ENCODE measurements at places on chromosomes 6 and 20.

DNA sequence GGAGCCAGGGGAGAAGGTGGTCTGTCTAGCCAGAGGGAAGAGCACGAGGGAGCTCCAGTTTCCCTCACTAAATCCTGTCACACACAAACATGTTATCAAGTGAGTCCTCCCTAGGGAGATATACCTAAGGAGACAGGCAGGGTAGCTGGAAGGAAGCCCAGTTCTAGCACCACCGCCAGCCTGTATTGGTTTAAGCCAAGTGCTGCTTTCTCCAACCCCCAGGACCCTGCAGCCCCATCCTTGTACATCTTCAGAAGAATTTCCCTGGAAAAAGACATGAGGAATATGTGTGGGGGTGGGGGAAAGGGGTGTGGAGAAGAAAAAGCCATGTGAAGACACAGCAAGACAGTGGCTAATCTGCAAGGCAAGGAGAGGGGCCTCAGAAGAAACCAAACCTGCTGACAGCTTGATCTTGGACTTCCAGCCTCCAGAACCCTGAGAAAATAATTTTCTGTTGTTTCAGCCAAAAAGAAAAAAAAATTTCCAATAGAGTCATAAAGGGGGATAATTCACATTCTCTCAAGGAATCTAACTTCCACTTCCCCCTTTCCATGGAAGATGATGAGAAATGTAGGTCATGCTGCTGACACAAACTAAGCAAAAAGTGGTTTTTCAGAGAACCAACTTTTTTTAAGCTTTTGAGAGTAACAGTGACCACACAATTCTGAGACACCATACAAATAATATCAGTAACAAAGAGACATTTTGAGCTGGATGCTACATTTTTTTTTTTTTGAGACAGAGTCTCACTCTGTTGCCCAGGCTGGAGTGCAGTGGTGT is 103.2 kb upstream of the PRDM1 start:
- no peak for DNase-seq

- no peak for DNase-seq
Measured at GRCh38 chr6:137240168-137240567, 21.0 kb upstream of the IFNGR1 start.

DNA sequence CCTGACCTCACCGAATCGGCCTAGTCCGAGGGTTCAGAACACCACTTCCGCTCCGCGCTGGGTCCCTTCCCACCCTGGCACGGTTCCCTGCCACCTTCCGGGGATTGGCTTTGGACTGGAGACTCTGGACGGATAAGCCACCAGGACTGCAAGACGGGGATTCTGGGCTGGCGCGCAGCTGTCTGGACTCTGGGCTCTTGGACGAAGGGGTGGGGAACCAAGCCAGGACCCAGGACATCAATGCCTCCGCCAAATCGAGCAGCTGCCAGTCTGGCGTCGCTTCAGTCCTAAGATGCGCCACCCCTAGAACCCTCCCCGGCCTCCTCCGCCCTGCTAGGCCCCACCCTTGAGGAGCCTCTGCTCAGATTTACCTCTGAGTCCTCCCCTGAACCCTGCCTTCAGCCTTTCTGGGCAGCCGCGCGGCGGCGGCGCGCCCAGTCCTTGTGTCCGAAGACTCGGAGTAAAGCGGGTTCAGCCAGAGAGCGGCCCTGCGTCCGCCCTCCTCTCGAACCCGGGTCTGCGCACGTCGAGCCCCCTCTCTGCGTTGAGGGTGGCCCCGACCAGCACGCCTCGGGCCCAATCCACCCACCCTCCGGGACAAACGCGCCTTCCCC is 1.2 kb downstream of the KCNK17 start:
- DNase-seq: no peak

GRCh38 chr20:57211908-57212533 is 54.4 kb downstream of the BMP7 start:
- DNase-seq: no peak

GRCh38 chr6:160810238-160810637 is 108.2 kb downstream of the PLG start:
- no peak for DNase-seq

DNA sequence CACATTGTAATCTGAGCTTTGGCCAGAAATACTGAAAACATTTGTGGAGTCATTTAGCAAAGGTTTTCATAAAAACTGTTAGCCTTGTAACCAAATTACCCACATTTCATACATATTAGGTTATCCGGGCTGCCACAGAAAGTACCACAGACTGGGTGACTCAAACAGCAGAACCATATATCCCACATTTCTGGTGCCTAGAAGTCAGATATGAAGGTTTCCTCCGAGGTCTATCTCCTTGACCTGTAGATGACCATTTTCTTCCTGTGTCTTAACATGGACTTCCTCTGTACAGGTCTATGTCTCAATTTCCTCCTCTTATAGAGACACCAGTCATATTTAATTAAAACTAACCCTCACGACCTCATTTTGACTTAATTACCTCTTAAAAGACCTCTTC is 49.5 kb upstream of the SMIM28 start:
- DNase-seq: no peak

- DNase-seq: no peak
Measured at GRCh38 chr20:43921227-43921780, 6.7 kb downstream of the TOX2 start.

DNA sequence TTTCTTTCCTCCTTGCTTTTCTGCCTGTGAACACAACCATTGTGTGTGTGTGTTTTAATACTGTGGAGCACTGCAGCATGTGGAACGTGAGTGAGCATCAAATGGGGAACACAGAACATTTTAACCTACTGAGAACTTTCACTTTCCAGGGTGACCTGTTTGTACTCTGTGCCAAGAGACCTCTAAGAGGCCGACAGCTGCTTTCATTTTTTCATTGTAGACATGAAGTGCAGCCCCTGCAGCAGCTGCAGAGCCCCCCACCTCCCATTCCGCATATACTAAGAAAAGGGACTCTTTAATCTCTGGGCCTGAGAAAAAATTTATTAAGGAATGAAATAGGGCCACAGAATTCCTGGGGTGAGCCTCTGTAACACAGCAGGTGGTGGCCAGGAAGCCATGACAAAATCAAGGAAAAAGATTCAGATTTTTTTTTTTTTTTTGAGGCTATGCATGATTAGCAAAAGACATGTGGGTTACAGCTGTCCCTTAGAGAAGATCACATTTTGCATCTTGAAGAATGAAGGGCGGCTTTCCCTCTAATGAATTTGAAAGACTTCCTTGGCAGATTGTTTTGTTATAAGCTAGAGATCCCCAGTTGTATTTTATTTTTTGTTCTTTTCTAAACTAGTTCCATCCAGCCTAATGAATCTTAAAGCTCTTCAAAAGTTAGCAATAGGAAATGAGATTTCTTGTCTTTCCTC is 503.4 kb downstream of the CD109 start:
- DNase-seq: no peak

GRCh38 chr20:45725134-45725533 is 3.0 kb downstream of the SPINT4 start:
- no peak for DNase-seq

- no peak for DNase-seq
Measured at GRCh38 chr20:13180986-13181889, 39.8 kb upstream of the ISM1 start.

DNA sequence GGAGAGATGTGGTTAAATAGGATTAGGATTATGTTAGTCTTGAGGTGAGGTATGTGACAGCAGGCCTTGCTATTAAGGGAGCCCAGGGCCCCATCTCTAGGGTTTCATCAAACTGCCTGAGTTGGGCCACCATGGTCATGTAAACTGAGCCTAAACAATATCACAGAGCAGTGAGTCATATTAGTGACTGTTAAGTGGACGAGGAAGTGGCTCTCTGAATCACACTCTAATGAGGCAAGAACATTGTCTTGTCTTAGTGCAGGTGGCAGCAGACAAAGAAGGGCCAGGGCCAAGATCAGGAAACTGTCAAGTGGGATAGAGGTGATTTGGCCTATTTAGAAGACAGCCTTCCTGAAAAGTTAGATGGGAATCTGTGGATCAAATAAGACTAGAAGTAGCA is 23.1 kb downstream of the ENPP3 start:
- DNase-seq: no peak

DNA sequence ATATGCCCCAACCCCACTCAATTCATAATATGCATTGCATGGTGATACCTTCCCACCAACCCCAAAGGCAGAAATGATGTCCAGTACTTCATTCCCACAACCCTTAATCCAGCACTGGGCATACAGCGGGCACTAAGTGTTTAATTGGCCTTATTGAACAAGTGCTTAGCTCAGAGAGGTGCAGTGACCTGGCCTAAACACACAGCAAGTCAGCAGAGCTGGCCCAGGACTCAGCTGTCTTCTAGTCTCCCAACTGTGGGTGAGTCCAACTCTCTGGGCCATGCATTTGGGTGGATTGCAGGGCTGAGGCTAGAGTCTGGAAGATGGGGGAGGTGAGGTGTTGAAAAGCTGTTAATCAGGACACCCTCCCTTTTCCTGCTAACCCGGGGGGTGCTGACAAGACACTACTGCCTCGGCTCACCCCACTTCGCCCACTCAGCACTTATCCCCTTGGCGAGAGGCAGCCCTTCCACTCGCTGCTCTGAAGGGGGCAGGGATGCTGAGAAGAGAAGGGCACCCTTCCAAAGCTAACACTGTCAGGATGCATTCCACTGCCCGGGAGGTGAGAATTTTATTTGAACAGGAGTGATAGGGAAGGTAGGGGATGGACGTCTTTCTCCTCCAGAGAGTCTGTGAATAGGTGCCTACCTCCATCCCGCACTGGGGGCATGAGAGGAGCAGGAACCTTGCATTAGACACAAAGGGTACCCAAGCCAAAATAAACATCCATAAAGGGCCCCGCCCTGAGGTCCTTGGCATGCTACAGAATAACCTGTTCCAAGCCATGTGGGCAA is 14.2 kb downstream of the KCNK5 start:
- no peak for DNase-seq

DNA sequence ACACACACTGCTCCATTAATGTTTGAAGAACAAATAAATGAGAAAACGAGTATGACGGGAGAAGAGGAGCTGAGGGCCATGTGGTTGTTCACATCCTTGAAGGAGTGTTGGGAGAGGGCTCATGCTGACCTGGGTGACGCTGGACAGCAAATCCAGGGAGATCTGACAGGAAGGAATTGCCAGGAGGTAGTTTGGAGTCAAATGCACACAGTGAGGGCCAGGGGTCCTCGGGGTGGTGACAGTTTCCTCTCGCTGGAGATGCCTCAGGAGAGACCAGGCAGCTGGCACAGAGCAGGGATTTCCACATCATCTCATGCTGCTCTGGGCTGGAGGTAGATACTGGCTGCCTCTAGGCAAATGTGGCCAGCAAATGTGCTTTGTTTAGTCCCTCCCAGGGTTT is 2.0 kb upstream of the TMEM181 start:
- DNase-seq: no peak

GRCh38 chr6:54070025-54070424 is 41.2 kb upstream of the MLIP start:
- DNase-seq: no peak

DNA sequence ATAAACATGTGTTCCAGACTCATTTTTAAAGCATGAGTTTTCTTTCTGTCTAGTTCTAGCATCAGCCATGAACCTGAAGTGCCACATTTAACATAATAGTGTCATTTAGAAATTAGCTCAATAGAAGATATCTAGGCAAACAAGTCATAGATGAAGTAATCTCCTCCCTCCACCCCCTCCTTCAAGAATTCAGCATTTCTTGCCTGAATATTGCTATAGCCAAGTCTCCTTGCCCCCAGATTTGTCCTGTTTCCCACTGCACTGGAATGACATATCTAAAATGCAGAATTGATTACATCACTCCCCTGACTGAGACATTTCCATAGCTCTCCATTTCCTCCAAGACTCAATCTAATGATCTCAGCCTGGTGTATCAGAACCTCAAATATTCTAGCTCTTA is 134.9 kb upstream of the BACH2 start:
- no peak for DNase-seq
